ENCODE measurements at places on chromosomes 13 and 19.

DNA sequence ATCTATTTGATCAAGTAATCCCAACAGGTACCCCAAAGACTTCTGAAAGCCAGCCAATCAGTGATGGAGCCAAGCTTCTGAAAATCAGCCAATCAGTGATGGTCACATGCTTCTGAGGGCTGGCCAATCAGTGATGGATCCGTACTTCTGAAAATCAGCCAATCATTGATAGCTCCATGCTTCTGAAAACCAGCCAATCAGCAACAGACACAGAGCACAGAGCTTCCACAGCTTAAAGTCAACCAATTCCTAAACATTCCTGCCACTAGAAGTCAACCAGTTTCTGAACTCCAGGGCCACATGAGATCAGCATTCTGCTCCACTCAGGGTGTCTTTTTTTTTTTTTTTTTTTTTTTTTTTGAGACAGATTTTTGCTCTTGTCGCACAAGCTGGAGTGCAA is 8.2 kb upstream of the HSD17B14 start:
- DNase-seq: no peak

DNA sequence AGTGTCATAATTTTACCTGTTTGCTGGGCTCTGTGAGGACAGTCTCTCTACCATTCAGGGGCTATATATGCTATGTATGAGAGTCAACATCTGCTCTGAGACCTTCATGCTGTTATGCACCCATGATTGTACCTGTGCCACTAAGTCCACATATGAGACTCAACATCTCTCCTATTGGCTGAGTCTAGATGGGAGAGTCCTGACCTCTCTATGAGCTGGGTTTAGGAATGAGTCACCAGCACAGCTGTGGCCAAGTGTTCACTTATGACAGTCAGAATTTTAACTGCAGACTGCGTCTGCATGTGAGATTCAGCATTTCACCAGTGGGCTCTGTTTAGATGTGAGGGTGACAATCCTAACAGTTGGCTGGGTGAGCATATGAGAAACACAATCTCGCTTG is 49.5 kb downstream of the ZNF729 start:
- DNase-seq: no peak

- no peak for DNase-seq
Measured at GRCh38 chr13:112814905-112815585, 125.2 kb downstream of the ATP11A start.

DNA sequence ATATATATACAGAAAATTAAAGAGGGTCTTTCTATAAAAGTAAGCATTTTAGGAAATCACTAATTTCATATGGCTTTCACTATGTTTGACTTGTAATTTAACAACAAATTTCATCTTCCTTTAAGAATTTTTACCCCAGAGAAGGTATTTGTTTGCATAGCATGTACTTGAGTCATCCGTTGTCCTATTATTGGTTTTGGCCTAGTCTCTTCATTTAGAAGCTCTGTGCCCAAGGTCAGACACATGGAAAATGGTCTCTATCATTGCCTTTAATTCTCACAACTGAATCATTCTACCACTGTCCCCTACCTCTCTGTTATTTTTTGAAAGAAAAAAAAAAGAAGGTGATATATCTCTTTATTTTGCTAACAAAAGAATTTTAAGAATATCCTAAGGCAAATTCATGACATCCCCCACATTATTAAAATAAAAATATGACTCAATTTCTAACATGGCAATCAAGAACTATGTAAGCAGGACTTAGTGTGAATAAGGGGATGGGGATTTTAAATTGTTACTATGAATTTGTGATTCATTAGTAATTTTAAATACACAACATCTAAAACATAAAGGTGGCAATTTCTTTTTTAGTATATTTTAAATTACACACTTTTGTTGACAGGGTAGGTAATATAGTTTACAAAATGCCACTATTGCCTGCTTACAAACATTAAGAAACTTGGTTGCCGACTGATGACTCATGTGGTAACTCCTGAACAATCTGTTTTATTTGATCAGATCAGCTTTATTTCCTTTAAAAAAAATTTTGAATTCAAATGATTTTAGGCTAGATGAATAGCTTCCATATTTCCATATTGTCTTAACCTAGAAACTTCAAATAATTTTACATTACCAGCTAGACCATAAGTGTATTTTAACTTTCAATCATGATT is 13.9 kb downstream of the SLITRK5 start:
- no peak for DNase-seq

GRCh38 chr19:3547301-3547731 is 8.3 kb downstream of the TEKTIP1 start:
- no peak for DNase-seq
